AG08396 (cell line): ENCODE measurements at places on chromosomes 6 and 20.

DNA sequence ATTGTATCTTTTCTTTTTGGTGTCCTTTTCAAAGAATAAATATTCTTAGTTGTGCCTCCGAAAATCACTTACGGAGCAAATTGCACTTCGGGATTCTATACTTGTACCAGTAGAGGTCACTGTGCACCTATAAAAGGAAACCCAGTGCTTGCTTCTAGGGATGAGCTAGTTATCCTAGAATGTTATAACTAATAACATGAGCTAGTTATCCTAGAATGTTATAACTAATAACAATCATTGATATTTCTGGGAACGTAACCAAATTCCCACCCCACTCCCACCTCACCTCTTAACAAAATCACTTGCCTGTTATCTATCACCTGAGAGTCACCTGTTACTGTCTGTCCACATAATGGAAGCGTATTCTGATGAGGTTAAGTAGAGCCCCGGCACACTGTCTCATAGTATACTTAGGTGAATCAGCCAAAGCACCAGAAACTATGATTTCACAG, 126.9 kb upstream of the TIAM2 start:
- peak; percentile 52 for DNase-seq

- DNase-seq, result no peak
Observed at GRCh38 chr6:30912746-30913520, 1.1 kb upstream of the VARS2 start.

DNA sequence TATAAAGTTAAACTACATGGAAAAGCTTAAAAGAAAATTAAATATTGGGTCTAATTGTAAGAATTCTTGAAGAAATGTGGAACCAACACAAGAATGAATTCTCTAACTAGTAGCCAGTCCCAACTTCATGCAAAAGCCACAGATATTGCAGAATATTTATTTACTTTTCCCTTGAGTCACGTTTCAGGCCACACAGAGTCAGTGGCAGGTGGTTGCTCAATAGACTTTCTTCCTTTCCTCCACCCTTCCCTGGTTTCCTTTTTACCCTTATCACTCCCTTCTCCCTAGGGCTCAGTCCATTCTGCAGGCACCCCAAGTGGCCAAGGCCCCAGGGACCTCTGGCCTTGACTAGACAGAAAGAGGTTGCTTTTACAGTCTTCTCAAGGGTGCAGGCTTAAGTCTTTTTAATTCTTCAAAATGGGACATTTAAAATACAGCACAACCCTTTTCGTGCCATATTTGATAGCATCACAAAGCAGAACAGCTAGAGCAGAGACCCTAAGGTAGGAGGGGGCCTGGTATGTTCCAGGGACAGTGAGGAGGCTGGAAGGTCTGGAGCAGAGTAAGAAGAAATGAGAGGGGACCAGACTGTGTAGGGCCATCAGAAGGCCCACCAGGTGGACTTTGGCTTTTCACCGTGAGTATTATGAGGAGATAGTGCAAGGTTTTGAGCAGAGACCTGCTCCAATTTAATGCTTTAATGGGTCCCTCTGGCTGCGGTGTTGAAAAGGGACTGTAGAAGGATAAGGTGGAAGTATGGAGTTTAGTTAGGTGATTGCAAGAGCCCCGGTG, 65.0 kb downstream of the HDDC2 start:
- DNase-seq, result peak; percentile 58

DNA sequence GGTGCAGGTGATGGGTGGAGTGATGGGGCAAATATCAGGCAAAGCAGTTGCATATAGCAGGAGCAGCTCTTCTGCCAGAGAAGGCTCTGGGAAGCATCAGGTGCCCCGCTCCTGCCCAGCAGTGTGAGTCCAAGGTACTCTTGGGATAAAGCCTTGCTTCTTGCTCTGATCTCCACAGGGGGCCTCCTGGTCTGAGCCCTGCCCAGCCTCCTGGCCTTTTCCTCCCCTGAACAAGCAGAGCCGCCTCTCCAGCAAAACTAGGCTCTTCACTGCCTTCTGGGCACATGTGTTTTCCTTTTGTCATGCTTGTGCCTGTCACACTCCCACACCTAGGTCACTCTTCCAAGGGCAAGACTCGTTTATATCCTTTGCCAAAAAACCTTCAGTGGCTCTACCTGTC, 34.3 kb downstream of the SIRPA start:
- no peak for DNase-seq

DNA sequence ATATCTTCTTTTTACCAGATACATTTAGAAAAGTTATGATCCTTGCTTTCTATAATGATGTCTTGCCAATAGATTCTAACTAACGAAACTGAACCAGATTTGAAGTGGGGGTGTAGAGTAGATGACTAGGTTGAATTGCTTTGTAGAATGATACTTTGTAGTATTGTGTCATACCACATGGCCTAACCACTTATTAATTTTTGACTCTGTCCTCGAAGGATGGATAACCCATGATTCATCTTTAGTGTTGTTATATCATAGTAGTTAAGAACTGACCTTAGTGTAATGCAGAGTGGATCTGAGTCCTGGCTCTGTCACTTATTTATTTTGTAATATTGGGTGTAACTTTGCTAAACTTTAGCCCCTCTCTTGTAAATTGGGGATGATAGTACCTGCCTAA, 4.5 kb downstream of the PHF3 start:
- peak; percentile 34 for DNase-seq
